ENCODE measurements at places on chromosomes 11 and 22.
A peak's percentile ranks its signal among the peaks of the same experiment; 100 is the strongest.

DNA sequence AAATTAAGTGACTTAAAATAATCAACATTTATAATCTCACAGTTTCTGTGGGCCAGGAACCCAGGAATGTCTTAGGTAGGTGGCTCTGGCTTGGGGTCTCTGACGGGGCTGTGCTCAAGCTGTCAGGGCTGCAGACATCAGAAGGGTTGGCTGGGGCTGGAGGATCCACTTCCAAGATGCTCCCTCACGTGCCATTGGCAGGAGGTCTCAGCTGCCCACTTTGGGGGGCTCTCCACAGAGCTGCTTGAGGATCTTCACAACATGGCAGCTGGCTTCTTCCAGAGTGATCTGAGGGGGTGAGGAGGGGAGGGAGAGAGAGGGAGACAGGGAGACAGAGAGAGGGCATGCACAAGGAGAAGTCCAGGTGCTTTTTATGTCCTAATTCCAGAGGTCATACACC lies 18.1 kb downstream of the SLC2A11 start:
- no peak for DNase-seq

DNA sequence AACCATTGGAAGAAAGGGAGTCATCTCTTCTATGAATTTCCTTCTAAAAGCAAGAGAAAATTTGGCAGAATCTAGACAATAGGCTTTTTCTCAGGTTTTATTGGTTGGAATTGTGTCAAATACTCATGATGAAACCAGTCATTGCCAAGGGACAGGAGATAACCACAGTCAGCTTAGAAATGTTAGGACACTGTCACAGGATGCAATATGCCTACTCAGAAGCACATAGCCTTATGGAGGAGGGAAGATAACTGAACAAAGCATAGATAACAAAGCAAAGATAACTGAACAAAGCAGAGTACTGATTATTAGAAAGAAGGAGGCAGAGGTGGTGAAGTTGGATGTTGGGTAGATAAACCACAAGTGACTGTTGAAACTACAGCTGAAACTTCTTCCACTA lies 303.5 kb upstream of the PDGFD start:
- no peak for DNase-seq

GRCh38 chr11:23976841-23977271 lies 520.0 kb upstream of the LUZP2 start:
- DNase-seq, result no peak

DNA sequence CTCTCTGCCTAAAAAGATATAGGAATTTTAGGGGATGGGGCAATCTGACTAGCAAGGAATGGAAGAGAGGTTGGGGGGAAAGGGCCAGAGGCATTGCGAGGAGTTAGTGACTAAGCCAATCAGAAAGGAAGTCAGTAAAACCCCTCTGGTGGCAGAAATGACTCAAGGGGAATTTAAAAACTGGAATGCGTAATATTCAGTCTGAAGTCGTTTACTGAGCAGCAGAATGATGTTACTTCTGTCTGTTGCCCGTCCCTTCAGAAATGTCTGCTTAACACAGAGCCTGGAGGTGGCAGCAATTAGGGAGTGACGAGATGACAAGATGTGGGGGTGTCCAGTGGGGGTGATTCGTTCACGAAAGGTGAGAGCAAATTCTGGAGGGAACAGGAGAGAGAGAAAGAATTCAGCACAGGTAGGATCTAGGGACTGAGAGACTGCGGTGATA lies 107.7 kb upstream of the CLMP start:
- DNase-seq, result peak; percentile 15

DNA sequence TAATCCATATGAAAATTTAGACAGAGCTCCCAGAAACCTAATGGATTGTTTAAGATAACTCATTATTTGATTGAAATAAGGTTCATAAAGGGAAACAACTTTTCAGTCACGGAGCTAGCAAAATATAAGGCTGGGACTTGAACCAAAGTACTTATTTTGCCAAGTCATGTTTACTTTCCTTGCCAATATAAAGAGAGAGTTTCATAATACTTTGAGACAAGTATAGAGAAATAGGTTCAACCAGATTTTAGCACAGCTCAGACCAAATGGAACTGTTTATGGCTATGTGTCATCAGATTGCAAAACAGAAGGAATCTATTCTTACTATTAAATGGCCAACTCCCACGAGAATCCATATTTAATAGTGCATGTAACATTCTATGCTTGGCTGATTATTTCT lies 1517.5 kb upstream of the TENM4 start:
- DNase-seq, result no peak

- peak; percentile 67 for DNase-seq
These were observed 192.6 kb downstream of the CASP12 start for GRCh38 chr11:104705490-104706190.

DNA sequence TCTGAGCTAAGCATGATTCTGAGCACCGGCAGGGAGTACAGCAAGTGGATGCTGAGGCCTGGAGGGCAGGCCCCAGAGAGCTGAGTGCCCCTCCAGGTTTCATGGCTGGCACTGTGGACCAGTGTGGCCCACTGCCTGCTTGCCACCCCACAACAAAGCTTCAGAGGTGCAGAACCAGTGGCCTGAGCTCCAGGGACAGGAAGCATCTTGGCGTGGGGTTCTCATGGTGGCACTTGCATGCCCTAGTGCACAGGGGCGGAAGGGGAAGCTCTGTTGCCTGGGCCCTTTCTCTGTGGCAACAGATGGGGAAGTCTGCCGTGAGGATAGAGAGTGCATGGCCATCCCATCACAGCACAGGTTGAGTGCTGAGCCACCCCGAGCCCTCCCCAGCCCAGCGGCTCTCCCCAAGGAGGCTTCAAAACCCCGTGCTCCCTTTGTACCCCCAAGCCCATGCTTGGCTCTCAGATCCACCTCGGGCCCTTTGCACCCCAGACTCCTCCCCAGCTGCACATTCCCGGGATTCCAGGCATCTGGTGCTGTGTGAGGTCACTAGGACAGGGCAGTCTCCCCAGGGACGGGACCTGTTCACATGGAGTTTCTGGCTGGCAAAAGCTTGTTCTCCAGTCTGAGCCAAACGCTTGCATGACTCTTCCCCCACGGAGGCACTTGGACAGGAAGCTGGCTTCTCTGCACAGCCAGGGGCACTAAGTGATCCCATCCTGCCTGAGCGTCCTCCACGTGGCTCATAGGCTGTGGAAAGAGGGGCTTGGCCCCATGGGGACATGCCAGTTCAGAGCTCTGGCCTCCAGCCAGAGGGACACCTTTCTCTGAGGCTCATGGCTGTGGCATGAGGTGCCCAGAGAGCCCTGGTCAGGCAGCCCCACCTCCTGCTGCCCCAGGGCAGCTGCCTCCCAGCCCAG lies 4.2 kb downstream of the SLC25A1 start:
- peak; percentile 55 for DNase-seq

DNA sequence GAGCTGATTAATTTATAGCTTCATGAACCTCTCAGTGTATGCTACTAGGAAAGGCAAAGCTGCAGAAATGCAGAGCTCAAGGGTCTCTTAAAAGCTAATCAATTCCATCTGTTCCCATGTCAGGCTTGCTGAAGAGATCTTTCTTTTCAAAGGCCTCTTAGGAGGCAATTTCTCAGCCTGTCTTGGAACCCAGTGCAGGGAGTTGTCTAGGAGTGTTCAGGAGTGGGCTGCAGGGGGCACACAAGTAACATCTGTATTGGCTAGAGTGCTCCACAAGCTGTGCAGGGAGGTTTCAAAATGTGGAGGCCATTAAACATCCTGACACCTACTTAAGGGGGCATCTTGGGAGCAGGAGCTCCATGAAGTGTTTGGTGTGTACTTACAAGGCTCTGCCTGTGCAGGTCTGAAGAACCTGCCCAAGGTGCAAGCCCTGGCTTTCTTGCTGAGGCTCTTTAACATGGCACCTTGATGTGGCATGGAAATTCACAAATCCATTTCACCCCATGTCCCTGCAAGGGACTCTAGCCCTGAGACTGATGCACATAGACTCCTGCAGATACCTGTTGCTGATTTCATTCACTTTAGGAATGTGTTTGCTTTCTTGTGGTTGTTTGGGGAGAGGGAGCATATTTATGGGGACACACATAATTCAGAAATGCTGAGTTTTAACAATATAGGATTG lies 134.7 kb downstream of the ME3 start:
- peak; percentile 63 for DNase-seq

GRCh38 chr11:45089676-45090499 lies 56.6 kb upstream of the PRDM11 start:
- no peak for DNase-seq

DNA sequence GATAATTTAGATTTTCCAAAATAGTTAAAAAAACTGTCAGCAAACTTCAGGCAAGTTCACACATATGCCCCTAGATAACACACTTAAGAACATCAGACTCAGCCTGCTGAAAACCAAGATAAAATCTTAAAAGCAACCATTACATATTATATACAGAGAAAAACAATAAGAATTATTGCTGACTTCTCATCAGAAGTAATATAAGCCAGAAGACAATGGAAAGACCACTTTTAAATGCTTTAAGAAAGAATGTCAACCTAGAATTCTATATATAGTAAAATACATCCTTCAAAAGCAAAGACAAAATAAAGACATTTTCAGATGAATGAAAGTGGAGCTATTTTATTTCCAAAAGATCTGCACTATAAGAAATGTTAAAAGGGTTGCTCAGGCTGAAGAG lies 37.8 kb upstream of the SC5D start:
- no peak for DNase-seq

GRCh38 chr11:26916805-26917204 lies 77.1 kb upstream of the FIBIN start:
- DNase-seq, result no peak

GRCh38 chr11:19559746-19560145 lies 152.9 kb upstream of the NAV2 start:
- peak; percentile 24 for DNase-seq

DNA sequence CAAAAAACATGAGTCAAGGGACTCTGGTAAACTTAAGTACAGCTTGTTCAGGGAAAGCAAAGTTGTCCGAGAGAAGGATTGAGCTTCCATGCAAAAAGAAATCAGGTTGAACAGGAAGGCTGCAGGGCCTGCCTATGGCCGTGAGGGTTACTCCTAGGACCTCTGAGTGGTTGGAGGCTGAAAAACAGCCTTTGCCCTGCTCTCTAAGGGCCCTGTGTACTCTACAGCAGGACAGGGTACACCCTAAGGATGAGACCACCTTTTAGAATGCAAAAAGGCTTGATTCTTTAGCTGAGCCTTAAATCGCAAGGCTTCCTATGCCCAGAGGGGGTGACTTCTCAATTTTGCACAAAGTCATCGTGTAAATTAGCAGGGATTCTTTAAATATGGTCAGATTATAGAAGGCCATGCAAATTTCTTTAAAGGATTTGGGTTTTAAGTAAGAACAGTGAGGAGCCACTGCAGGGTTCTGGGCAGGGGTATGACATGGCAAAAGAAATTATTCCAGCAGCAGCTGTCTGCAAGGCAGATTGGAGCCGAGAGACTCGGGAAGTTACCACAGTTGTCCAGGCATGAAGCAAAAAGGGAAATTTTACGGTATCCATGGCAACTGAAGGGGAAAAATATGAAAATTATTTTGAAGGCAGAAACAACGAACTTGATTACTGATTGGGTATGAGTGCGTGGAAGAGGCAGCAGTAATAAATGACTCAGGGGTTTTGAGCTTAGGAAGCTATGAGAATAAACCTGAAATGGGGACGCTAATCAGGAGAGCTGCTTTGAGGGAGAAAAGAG lies 91.8 kb downstream of the FAM76B start:
- no peak for DNase-seq

DNA sequence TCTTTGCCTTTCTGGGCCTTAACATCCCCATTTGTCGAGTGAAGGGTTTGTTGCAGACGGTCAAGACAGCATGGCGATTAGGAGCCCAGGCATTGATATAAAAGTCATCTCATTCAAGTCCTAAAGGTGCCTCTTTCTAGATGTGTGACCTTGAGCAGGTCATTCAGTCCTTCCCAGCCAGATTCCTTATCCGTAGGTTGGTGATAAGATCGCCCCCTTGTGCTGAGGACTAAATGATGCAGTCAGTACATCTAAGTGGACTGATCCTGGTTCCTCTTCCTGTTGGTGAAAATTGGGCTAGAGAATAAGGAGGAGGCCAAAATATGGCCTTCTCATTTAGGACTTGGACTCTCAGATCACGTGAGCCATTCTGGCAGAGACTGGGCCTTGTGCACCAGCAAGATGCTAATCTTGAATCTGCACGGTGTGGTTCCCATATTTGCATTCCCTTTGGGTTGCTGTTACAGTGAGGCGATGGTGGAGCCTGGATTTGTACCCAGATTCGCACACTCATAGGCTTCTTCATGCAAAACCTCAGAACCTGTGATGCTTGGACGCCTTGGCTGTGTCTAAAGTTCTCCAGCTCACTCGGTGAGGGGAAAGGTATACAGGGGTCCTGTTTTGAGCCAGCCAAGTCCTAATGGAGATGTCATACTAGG lies 156.8 kb downstream of the MYO18B start:
- peak; percentile 8 for DNase-seq

DNA sequence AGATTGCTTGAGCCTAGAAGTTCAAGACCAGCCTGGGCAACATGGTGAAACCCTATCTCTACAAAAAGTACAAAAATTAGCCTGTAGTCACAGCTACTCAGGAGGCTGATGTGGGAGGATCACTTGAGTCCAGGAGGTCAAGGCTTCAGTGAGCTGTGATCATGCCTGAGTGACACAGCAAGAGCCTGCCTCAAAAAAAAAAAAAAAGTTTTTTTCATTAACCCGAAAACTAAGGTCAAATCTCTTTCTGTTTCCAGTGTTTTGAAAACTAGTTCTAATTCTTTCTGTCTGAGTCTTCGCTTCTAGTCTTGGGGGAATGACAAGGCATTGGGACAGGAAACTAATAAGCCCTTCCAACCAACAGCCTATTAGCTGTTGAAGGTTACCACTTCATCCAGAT lies 57.6 kb downstream of the LIF start:
- DNase-seq, result no peak

- DNase-seq, result no peak
These were observed 1421.2 kb upstream of the RAG2 start for GRCh38 chr11:38019072-38019775.

GRCh38 chr11:62400281-62400680 lies 18.6 kb upstream of the SCGB1A1 start:
- DNase-seq, result no peak

DNA sequence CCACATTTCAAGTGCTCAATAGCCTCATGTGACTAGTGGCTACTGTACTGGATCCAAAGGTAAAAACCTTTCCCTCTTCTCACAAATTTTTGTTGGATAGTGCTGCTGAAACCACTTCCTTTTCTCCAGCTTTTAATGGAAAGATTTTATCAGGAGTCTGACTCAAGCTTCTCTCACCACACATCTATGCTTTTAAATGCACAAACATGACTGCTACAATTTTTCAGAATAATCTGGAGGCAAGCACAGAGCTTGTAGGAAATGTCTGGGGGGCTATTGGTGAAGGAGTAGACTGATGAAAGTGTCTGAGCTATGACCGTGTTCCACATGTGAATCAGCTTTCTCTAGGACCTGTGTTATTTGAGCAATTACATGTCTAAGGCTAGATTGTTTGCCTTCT lies 101.1 kb upstream of the FAT3 start:
- DNase-seq, result no peak

- peak; percentile 48 for DNase-seq
These were observed 25.1 kb upstream of the ALDH3B2 start for GRCh38 chr11:67699521-67699920.
